CD4-positive, alpha-beta T cell treated with Interleukin-1 beta for 1 hour (primary cell): ENCODE measurements at places on chromosomes 7 and 10.

DNA sequence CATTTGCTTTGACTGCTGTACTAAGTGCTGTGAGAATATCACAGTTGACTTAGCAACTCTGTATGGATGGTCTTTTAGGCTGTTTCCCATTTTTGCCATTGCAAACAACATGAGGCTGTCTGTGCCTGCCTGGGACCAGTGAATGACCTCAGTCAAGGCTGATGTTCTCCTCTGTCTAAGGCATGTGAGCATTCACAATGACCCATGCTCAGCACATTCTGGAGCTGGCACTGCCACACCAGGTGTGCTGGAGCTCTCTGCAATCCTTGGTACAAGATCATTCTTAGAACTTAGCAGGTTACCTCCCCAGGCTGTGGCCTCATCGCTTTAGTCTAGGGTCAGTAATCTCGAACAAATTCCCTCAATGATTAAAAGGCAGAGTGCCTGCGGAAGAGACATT, 61.9 kb downstream of the SH3PXD2A start:
- DNase-seq = no peak

DNA sequence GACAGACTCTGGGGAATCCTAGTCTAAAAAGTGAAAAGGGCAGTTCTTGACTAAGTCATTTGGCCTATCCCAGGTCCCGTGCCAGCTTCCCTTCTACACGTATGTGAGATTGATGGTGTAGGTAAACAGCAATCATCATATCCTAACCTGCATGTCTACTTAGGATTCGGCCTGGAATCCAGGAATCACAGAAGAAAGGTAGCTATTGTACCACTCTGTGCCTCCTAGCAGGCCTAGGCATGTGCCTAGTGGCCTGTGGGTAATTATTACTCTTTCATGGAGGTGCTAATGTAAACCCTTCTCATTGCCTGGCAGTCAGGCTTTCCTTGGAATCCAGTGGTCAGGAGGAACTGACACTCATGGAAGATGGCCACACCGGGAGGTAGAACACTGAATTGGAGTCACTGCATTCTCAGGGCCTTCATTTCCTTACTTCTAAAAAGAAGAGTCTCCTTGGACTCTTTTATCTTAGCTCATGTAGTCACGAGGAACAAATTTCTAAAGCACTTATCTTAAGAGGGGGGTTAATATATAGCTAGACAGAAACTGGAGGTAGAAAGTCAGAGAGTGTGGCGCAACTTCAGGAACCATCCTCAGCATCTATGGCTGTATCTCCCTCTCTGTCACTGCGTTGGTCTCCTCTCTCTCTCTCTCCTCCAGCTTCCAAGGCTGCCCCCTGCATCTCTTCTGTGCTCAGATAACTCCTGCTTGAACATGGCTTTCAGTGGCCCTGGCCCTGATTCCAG, 122.5 kb downstream of the C1GALT1 start:
- DNase-seq = no peak

- no peak for DNase-seq
These were observed 14.7 kb downstream of the ASNS start for GRCh38 chr7:97857544-97857943.

- DNase-seq = no peak
These were observed 71.7 kb downstream of the MTURN start for GRCh38 chr7:30206491-30206890.

DNA sequence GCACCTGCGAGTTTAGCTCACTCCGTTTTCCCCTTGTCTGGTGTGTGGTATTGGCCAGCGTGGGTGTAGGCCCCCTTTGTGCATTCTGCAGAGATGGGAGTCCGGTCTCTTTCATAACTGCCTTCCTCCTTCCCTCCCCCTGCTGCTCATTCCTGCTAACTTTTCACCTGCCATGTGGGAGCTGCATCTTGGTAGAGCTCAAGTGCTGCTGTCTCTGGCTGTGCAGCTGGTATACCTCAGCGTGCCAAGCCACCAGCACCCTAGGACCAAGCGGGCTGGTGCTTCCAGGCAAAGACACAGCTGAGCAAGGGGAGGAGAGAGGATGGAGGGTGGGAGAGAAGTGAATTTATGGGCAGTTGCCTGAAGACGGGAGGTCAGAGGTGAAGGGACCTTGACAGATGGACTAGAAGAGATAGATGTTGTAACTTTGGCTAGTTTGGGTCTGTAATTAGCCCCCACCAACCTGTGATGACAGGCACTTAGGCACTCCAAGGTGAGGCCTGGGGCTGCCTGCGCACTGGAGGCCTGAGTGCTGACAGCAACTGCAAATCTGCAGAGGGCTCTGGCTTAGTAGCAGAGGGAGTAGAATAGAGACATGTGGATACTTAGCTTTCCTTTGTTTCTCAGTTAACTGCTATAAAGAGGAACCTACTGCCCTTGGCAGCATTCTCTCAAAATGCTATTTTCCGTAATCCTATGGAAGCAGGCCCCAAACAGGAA, 148.8 kb upstream of the AGK start:
- DNase-seq = no peak

- DNase-seq = no peak
These were observed 166.4 kb downstream of the C7orf25 start for GRCh38 chr7:42745357-42746059.

GRCh38 chr7:77320137-77320536, 96.0 kb downstream of the GSAP start:
- DNase-seq = no peak
